Aorta (tissue), 5 donors: ENCODE measurements at places on chromosomes 13 and 19.

GRCh38 chr13:39455521-39456175 lies 147.3 kb downstream of the LHFPL6 start:
- DNase-seq: no peak

DNA sequence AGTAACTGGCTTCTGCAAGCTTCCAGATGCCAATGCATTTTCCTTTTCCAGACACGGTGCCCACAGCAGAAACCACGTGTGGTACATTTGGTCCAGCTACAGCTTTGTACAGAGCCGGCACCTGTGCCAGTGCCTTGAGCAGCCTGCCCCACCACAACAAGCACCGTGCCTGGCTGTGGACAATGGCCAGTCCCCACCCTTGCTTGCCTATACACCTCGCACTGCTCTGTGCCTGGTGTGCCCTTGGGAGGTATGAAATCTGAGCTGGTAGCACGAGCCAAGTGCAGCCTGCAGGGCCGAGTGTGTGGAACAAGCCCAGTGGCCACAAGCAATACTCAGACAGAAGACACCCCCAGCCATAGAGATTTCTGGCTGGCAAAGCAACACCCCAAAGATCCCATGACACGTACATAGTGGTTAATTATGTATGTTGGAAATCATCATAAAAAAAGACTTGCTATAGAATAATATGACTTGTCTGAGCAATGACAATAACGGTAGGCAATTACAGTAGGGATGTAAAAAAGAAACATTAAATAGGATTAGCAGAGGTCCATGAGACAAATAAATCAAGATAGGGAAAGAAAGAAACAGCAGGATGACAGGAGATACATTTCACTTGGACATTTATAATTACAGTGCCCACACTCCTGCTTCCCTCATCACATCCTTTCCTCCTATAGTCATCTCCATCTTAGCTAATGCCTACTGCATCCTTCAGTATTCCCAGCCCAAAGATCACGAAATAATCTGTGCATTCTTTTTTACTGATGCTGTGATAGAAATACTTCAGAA lies 1399.5 kb downstream of the PCDH9 start:
- peak; percentile 59 for DNase-seq

DNA sequence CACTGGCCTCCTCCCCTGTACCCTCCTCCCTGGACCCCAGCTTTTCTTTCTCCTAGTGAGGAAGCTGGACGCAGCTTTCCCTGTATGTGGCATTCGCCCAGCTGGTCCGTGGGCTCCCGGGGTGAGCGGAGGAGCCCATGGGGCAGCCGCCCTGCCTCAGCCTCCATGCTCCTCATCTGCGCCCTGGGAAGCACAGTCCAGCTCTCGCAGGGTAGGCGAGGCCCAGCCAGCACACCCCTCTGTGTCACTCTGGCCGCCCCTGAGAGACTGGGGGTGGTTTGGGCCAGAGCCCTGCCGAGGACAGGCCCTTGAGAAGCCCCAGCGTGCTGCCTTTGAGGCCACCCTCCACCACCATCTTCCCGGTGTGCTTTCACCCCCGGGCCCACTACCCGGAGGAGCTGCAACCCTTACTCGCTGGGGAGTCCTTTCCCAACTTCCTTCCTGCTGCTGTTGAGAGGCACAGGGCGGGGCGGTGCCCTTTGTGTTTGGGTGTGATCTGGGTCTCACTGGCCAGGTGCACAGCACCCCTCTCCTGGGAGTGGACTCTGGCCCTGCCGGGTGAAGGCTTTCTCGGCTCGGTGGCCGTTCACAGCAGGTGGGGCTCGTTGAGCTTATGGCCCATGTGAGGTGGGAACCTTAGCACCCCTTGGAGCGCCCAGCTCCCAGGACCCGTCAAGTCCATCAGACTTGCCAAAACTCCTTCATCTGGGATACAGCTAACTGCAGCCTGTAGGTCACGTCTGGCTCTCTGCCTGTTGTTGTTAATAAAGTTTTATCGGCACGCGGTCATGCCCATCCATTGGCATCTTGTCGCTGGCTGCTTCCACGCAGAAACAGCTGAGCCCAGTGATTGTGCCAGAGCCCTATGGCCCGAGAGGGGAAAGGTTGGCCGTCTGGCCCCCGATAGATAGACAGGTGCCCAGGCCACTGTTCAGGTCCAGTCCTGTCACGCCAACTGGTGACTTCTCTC lies 3.2 kb downstream of the NCLN start:
- peak; percentile 71 for DNase-seq

DNA sequence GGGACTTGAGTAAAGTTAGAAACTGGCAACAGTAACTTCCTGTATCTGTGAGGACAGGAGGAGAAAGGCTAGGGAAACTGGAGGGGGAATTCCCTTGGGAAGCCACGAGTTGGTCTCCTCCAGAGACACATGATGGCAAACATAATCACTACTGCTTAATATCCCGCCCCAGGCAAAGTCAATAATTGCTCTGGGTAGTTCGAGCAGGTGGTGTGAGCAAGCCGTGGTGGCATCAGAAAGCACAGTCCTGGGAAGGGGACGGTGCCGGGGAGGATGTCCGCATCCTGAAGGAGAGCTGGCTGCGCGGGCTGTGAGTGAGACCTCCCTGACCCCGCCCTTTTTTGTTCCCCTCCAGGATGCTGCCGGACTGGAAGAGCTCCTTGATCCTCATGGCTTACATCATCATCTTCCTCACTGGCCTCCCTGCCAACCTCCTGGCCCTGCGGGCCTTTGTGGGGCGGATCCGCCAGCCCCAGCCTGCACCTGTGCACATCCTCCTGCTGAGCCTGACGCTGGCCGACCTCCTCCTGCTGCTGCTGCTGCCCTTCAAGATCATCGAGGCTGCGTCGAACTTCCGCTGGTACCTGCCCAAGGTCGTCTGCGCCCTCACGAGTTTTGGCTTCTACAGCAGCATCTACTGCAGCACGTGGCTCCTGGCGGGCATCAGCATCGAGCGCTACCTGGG lies 1.4 kb downstream of the FFAR2 start:
- peak; percentile 77 for DNase-seq

GRCh38 chr13:74561155-74561554 lies 427.0 kb upstream of the KLF12 start:
- DNase-seq: no peak

DNA sequence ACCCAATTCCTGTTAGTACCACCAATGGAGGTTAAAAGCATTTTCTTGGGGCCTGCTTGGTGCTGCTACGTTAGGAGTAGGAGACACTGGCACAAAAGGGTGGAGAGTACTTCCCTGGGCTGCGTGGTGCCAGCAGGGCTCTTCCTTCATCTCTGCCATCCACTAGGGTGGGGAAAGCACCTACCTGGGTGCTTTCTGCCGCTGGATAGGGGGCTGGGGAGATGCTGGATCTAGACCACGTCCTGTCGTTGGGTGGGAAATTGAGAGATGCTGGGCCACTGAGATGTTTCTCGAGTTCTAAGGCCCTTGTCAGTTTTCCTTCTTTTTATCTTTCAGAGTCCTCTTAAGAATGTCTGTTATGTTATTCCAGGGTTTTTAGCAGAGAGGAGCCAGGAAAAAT lies 6.7 kb upstream of the FCGBP start:
- DNase-seq: no peak

GRCh38 chr13:88097541-88097940 lies 426.4 kb downstream of the SLITRK5 start:
- DNase-seq: no peak

- DNase-seq: no peak
Measured at GRCh38 chr19:29378126-29378525, 147.7 kb upstream of the VSTM2B start.

DNA sequence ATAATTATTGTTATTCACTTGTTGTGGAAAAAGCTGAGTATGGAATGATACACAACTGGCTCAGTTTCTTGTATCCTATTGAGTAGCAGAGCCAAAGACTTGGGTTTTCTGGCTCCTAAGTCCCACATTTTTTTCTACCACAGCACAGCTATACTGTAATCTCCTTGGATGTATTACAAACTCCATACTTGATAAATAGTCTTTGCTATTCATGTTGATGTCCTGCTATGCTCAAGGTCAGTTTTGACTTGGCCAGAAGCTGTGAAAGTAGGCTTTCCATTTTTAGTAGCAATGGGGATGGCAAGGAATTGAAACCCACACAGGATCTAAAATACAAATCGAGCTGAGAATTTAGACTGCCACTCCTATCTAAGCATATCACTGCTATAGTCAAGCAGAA lies 79.1 kb downstream of the B3GLCT start:
- no peak for DNase-seq

GRCh38 chr13:70994191-70994590 lies 872.8 kb downstream of the DACH1 start:
- DNase-seq: no peak

DNA sequence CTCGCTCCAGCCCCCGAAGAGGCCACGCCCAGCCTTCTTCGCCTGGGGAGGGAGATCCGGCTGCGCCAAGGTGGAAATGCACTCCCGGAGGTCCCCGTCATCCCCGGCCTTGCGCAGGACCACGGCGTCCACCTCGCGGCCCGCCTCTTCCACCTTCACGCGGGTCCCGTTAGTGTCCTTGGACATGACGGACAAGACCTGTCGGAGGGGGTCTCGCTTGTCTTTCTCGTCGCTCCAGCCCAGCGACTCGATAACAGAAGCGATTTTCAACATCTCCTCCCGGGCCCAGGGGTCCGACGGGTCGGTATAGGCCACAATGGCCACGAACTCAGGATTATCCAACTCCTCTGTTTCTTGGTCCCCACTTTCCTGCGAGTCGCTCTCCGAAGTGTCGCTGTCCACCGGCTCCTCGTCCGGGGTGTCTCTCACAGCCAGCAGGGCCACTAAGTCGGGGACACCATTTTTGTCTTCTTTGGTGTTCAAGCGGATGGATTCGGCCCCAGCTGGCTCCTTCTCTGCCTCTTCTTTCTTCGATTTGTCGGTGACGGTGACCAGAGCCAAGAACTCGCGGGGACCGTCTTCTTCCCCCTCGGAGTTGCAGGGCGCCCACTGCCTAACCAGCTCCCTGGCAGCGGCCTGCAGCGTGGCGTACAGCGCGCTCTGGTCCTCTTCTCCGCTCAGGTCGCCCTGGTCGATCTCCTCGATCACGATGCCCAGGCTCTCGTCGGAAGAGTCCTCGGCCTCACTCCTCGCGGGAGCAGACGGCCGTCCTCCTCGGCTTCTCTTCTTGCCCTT lies 1.3 kb downstream of the PNMA8B start:
- DNase-seq: peak; percentile 52

DNA sequence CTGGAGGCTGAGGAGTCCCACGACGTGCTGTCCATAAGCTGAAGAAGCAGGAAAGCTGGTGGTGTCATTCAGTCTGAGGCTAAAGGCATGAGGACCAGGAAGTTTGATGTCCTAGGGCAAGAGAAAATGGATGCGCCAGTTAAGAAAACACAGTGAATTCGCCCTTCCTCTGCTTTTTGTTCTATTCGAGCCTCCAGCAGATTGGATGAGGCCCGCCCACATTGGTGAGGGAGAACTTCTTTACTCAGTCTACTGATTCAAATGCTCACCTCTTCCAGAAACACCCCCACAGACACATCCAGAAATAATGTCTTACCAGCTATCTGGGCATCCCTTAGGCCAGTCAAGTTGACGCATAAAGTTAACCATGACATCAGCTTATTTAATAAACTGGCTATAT lies 7.5 kb upstream of the TTYH1 start:
- DNase-seq: no peak

GRCh38 chr19:7099597-7099921 lies 30.1 kb downstream of the ZNF557 start:
- DNase-seq: no peak

- DNase-seq: no peak
Measured at GRCh38 chr13:94703271-94703670, 9.1 kb downstream of the SOX21 start.

DNA sequence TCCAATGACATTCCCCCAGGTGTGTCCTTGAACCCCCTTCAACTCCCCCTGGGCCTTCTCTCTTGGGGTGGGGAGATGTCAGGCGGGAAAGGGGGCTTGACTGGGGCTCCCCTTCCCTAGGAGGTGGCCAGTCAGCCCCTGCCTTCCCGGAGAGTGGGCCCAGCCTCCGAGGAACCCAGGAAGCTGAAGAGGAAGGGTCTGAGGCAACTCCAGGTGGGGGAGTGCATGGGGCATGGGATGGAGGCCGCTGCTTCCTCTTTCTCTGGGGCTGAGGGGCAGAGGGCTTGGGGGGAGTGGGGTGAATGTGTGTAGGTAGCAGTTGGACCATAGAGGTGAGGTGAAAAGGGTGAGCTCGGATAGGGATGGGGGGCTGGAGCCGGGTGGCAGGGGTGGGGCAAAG lies 2.7 kb upstream of the INAFM1 start:
- DNase-seq: no peak

DNA sequence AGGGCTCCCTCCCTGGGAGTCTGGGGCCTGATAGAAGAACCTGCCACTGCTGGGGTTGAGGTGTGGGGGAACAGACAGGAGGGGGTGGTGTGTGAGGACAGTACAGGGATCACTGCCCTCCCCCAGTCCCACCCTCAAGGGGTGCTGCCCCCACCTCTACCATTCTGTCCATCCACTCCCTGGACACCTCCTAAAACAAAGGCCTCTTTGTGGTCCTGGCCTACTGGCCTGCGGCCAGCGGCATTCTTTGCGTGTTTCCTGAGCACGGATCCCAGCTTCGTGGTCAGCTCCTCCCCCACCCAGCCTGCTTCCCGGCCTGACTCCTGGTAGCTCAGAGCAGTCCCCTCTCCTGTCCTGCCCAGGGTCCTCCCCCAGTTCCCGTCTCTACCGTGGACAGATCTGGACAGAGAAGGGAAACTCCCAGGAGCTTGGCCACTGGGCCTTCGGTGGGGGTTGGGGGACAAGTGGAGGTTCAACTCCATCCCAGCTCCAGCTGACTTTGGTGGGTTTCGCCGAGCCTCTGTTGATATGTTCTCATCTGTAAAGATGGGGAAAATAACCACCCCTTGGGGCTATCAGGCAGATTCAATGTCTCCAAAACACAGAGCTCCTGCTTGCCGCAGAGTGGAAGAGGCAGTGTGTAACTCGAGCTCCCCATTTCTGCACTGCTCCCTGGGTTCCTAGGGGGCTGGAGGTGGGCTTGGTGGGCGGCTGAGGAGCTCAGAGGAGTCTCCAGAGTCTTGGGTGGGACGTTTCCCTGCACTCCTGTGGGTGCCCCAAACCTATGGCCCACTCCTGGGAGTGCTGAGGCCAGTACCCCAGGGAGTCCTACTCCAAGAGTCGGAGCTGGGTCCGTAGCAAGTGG lies 48.7 kb downstream of the LYL1 start:
- peak; percentile 96 for DNase-seq

- no peak for DNase-seq
Measured at GRCh38 chr13:59120297-59120843, 1043.4 kb downstream of the DIAPH3 start.
